ENCODE measurements at places on chromosomes 1 and 21.
A peak's percentile ranks its signal among the peaks of the same experiment; 100 is the strongest.

GRCh38 chr1:230427094-230427876 is 1.2 kb upstream of the PGBD5 start:
- DNase-seq = no peak

DNA sequence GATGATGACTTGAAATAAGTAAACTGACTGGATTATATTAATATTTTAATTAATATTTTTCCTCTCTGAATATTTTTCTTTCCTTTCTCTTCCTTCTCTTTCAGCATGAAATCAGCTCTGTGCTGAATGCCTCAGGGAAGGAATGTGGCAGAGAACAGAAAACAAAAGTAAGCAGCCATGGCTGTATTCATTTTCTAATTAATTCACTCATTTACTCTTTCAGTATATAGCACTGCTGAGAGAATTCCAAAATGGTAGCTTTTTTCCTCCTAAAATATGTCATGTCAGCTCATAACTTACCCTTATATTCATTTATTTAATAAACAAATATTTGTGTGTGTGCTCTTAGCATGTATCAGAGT is 522.5 kb downstream of the PTPRC start:
- no peak for DNase-seq

- no peak for DNase-seq
Observed at GRCh38 chr1:21247892-21248715, 42.2 kb downstream of the ECE1 start.

GRCh38 chr1:97758541-97759057 is 162.2 kb downstream of the DPYD start:
- no peak for DNase-seq

DNA sequence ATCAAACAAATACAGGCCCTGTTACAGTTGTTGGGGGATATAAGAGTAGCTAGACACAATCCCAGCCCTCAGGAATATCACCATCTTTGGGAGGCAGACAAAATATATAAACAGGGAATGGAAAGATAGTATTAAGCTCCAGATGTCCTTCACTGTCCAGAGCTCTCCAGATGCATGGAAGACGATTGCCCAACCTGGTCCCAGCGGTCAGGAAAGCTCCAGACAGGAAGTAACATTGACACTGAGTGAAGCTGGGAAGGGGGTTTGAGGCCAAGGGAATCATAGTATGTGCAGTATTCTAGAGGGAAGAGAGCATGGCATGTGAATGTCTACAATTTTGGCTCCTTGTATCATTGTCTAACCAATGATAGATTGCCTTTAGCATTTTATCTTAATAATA is 173.9 kb upstream of the HOOK1 start:
- no peak for DNase-seq

- no peak for DNase-seq
Observed at GRCh38 chr1:82317671-82318070, 516.9 kb downstream of the ADGRL2 start.

DNA sequence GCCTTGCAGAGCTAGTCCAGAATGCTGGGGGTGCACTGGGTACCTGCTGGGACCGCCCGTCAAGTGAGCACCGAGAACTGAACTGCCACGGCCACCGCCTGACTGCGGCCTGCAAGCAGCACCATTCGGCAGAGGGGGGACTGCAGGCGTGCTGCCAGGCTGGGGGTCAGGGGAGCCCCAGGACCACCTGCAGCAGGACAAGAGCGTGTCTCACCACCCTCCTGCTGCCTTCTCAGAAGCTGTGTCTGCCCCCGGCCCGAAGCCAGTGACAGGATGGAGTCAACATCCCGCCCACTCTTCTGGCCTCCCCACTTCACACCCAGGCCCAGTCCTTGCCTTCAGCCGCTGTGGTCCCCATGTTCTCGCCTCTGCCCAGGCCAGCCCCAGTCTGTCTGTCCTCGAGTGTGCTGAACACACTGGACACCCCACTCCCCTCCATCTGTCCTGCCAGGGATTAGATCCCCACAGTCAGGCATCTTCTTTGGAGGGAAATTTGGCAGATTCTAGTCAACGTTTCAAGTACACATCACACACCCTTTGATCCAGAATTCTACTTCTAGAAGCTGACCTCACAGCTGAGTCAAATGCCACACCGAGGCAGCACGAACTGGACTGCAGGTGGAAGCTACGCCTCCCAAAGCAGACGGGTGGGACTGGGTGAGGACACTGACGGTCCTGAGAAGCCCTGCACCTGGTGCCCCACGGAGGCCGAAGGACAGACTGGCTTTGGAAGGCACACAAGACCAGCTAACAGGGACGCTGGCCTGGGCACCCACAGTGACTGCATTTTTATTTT is 26.0 kb downstream of the PTTG1IP start:
- no peak for DNase-seq

DNA sequence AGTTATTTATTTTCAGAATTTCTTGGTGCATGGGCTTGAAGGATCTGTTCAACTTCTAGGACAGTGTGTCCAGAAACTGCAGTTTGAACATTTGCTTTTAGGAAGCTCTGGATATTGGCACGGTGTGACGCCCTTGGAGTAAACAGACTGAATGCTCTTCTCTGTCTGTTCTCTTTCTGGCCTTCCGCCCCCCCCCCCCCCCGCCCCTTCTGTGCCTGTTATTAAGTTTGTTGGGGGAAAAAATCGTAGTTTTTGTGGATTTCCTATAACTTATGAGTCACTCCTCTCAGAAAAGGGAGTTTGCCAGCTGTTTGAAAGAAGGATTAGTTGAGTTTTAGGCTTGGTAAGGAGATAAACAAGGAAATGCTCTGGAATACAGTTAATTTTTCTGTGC is 1.2 kb downstream of the KCTD3 start:
- DNase-seq = no peak

DNA sequence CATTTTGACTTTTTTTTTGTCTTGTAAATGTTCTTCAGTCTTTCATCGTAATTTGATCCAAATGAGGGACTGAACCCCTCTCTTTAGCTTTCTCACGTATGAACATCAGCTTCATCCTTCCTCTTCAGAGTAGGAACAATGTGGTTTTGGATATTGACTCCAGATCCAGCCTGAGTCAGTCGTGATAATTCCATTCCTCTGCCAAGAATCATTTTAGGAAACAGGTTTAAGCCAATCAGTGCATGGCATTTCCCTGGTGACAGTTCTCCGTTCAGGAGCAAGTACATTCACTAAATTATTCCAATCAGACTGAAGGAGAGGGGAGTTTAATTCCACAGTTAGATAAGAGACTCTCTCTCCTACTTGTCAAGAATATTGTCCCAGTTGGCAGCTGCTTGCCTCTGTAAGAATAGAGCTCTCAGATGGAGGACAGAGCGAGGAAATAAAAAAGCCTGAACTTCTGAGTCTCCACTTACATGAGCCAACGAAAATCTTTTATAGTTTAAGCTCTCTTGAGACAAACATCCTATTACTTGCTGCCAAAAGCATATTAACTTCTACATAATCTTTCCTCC is 18.6 kb downstream of the RHOU start:
- no peak for DNase-seq

DNA sequence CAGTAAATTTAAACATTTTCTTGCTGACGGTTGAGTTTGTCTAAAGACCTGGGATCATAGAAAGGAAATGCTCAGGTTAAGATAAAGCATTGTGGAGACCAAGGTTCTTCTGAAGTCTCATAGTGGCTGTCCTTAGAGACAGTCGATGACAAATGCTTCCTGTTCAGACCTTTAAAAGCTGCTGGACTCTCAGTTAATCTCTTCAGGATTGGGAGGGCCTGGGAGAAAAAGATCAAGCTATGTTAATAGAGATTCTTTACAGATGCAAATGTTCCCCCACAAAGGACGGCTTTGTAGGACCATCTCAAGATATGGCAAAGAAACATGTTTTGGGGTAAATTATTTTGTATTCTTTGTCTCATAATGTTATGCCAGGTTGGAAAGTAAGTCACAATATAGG is 124.7 kb upstream of the COL6A1 start:
- DNase-seq = no peak

GRCh38 chr1:226525750-226526149 is 22.8 kb upstream of the STUM start:
- no peak for DNase-seq

- no peak for DNase-seq
Observed at GRCh38 chr1:189007824-189008223, 1469.8 kb downstream of the BRINP3 start.

DNA sequence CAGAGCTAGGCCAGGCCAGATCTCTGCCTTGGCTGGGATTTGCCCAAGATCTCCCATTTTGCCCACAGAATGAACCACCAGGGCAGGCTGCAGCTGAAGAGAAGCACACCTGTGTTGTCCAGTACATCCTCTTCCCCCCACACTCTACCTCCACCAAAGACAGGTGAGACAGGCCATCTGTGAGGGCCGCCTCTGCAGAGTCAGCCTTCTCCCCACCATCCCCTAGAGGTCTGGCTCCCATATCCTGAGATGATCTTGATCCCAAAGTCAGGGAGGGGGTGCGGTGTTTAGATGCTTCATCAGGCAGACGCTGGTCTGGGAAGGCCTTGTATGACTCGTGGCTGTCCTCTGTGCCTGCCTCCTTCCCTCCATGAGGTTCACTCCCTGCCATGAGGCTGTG is 28.7 kb downstream of the HYI start:
- DNase-seq = no peak

DNA sequence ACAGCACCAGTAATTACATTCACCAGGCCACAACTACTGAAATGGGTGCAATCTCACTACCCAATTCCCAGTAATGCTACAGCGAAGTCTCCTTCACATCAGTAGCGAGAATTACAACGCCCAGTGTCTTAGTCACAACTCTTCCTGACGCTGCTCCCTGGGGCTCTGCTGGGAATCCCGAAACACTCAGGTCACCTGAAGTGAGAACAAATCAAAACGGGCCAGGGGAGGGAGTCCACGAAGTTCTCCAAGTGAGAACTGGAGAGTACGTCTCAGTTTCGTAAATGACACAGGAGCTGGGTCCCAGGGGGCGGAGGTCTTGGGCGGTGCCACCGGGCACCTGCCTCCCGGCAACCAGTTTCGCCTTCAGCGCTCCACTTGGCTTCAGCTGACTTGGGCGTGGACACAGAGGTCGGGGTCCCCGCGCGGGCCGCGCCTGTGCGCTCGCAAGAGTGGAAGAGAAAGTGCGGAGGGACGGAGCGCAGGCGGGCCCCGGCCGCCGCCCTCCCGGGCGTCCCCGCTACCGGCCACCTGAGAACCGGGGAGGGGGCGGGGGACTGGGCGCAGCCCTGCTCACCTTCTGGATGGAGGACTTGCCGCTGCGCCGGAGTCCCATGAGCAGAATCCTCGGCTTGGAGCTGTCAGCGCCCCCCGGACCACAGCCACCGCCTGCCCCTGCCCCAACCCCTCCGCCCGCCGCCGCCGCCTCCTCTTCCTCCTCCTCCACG is 575 bp downstream of the RRAGC start:
- DNase-seq = peak; percentile 17

- peak; percentile 43 for DNase-seq
Observed at GRCh38 chr21:44846485-44847260, 26.8 kb downstream of the PTTG1IP start.

DNA sequence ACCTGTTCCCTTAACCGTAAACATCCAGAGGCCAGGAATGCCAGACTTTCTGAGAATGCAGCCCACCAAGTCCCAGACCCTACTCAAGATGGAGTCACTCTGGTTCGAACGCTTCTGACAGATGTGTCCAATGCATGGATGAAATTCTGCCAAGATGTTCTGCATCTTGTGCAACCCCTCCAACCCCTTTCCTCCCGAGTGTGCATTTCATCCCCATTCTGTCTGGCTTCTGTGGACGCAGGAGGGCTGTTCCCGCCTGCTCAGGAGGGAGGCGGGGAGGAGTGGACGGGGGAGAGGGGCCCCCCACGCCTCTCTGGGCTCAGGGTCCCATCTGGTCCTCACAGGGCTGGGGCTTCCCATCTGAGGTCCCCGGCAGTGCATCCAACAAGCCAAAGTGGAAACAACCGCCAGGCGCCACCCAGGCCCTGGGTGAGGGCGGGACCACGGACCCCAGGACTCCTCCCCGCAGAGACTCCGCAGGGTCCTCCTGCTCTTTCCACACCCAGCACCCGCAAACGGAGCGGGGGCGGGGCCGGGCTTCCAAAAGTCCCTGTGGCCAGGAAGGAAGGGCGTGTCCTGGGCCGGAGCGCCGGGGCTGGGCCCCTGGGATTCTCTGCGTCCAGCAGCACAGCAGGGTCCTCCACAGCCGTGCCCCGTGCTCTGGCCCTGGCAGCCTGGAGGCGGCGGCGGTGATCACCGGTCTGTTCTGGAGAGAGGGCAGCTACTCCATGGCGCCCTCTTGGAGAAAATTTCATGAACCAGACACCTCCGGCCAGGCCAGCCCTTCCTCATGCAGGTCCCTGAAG is 27.8 kb upstream of the SUMO3 start:
- peak; percentile 35 for DNase-seq
